ENCODE measurements at places on chromosomes 11 and 22. TPM values are rescaled to one million over a fixed set of nuclear protein-coding genes. Genes with fewer than 3 reads are reported as not detected.

The LMO2 gene
- total RNA-seq: 0.23 TPM

The ISX gene
- not detected for total RNA-seq

DNA sequence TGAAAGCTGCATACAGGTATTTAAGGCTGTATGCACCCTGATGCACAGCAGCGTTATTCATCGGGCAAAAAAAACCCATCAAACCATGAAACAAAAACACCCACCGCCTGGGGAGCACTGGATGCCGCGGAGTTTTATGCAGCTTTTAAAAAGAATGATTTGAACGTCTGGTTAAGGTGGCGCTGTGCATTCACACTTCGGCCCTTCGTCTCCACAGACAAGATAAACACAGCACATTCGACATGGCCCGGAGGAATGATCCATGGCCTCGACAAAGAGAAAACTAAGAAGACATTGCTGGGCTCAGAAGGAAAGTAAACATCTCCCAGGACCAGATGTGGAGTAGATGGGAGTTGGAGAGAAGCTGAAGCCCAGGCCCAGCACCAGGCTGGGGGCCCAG is 40.8 kb upstream of the GAL start:
- H3K36me3 ChIP-seq: no peaks in the 10 kb centered on the region
- no peak overlapping the region for H3K27ac ChIP-seq
- H3K27me3 ChIP-seq: peaks cover 21% of the 10 kb centered on the region
- DNase-seq: peak; percentile 49
- H3K4me3 ChIP-seq: no peak overlapping the region
- H3K4me1 ChIP-seq: no peaks in the 10 kb centered on the region

DNA sequence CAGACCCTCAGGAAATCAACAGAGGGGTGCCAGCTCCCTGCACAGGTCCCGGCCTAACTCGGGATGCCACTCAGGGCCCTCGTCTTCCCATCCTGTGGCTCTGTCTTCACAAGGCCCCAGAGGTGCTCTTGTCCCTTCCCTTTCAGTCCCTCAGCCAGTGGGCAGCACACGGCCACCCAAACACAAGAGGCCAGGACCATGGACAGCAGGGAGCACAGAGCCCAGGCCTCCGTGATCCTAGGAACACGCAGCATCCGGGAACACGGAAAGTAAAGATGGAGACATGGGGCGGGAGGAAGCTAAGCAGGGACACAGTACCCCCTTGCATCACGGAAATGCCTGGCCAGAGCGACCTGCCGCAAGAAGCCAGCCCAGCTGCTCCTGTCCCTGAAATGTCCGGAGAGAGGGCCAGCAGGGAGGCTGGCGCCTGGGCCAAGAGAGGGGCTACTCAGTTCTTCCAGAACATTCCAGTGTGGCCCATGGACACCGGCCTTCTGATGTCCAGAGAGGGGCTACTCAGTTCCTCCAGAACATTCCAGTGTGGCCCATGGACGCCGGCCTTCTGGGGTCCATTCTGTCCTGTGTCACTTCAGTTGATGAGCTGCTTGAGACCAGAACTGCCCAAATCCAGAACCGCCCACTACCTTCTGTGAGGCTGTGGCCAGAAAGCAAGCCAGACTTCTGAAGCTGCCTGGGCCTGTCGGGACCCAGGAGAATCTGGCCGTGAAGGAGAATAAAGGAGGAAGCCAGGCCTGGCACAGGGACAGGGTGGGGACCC is 274.0 kb downstream of the BRD1 start:
- peak; percentile 12 for DNase-seq
- H3K27me3 ChIP-seq: peaks cover 86% of the 10 kb centered on the region
- H3K4me3 ChIP-seq: no peak overlapping the region
- 0 out of 2 replicates have a peak, but pooled peaks cover 2% of the 10 kb centered on the region for H3K4me1 ChIP-seq
- no peaks in the 10 kb centered on the region for H3K36me3 ChIP-seq
- no peak overlapping the region for H3K27ac ChIP-seq

DNA sequence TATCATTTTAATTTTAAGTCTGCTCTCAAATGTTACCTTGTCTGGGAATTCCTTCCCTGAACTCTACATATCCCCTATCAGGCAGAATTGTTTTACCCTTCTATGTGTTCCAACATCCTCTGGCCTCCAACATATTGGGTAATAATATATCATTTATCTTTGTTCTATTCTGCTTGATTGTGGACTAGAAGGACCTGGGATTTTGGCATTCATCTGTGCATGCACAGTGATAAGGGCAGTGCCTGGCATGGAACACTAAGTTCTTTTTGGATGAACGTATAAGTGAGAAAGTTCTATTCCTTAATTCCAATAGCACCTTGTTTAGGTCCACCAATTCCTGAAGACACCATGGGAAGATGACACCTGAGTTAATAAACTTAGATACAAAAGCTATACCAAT is 1.2 kb upstream of the MS4A2 start:
- no peak for DNase-seq
- 0 out of 2 replicates have a peak, but pooled peaks cover 3% of the 10 kb centered on the region for H3K4me1 ChIP-seq
- H3K27me3 ChIP-seq: no peaks in the 10 kb centered on the region

GRCh38 chr11:69126286-69126685 is 29.4 kb upstream of the SMIM38 start:
- H3K36me3 ChIP-seq: no peaks in the 10 kb centered on the region
- no peak for DNase-seq
- H3K4me3 ChIP-seq: no peak overlapping the region
- no peaks in the 10 kb centered on the region for H3K27me3 ChIP-seq
- H3K27ac ChIP-seq: no peak overlapping the region

GRCh38 chr22:37281646-37282384 is 493 bp upstream of the CYTH4 start:
- DNase-seq: no peak
- H3K4me1 ChIP-seq: peaks cover 10% of the 10 kb centered on the region
- no peak overlapping the region for H3K27ac ChIP-seq
- no peaks in the 10 kb centered on the region for H3K36me3 ChIP-seq

- no peaks in the 10 kb centered on the region for H3K27me3 ChIP-seq
- peaks cover 88% of the 10 kb centered on the region for H3K4me1 ChIP-seq
- H3K4me3 ChIP-seq: no peak overlapping the region
- H3K27ac ChIP-seq: peak overlapping the region; percentile 95
- DNase-seq: peak; percentile 24
- peaks cover 8% of the 10 kb centered on the region for H3K36me3 ChIP-seq
These were observed 3.6 kb downstream of the IL18 start for GRCh38 chr11:112160091-112160848.

GRCh38 chr11:26974069-26974783 is 19.7 kb upstream of the FIBIN start:
- no peak overlapping the region for H3K4me3 ChIP-seq
- H3K36me3 ChIP-seq: no peaks in the 10 kb centered on the region
- DNase-seq: no peak
- H3K27ac ChIP-seq: no peak overlapping the region
- no peaks in the 10 kb centered on the region for H3K4me1 ChIP-seq

GRCh38 chr11:83612891-83613766 is 327.0 kb upstream of the CCDC90B start:
- no peaks in the 10 kb centered on the region for H3K27me3 ChIP-seq
- DNase-seq: no peak
- H3K36me3 ChIP-seq: no peaks in the 10 kb centered on the region
- H3K4me1 ChIP-seq: no peaks in the 10 kb centered on the region
- no peak overlapping the region for H3K27ac ChIP-seq

- H3K27me3 ChIP-seq: no peaks in the 10 kb centered on the region
- no peak overlapping the region for H3K27ac ChIP-seq
- H3K4me1 ChIP-seq: no peaks in the 10 kb centered on the region
These were observed 294.2 kb downstream of the NELL1 start for GRCh38 chr11:20963596-20963995.

- no peak for DNase-seq
- H3K27me3 ChIP-seq: no peaks in the 10 kb centered on the region
- no peaks in the 10 kb centered on the region for H3K36me3 ChIP-seq
- H3K27ac ChIP-seq: no peak overlapping the region
- no peaks in the 10 kb centered on the region for H3K4me1 ChIP-seq
These were observed 6.5 kb downstream of the MLC1 start for GRCh38 chr22:50078761-50079160.

GRCh38 chr11:66856496-66857233 is at the start of gene LRFN4:
Gene LRFN4 (plus strand): TSS chr11:66857064. CDS start chr11:66857745, 681 bp downstream.
- peaks cover 17% of the 10 kb centered on the region for H3K4me1 ChIP-seq
- peak within 1 kb of the TSS; percentile 95 for H3K4me3 ChIP-seq
- H3K27ac ChIP-seq: peak within 1 kb of the TSS; percentile 70
- no peaks in the 10 kb centered on the region for H3K36me3 ChIP-seq
- peak; percentile 57 for DNase-seq

- DNase-seq: no peak
- no peak overlapping the region for H3K4me3 ChIP-seq
- no peaks in the 10 kb centered on the region for H3K27me3 ChIP-seq
- H3K27ac ChIP-seq: no peak overlapping the region
- H3K36me3 ChIP-seq: peaks cover 41% of the 10 kb centered on the region
These were observed 99.3 kb downstream of the CWC15 start for GRCh38 chr11:94873916-94874540.

DNA sequence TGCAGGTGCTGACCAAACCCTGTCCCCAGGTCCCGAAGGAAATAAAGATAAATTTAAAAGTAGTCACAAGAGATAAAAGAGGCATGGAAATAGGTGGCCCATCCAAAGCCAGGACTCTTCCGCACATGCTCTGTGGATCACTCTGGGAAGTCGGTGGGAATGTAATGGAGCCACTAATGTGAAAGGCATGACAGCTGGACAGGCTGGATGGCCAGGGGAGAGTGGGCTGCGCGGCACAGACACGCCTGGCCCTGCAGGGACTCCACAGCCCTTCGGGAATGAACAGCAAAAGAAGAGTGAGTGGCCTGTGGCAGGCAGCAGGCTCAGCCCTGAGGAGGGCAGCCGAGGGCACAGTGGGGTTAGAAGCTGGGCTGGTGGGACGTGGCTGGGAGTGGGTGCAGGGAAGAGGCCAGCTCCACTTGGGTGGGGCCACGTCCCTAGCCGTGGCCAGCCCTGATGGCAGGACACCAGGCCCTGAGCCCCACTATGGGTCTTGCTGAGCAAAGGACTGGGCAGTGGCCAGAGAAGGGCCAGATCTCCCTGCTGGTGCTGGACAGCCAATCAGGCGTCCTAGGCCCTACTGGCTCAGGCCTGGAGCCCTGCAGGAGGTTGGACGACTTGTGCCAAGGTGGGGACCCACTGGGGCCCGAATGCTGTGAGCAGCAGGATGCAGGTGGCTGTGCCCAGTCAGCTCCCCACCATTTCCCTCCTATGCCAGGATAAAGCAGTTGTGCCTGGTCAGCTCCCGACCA is 31.3 kb upstream of the GNB1L start:
- no peak overlapping the region for H3K27ac ChIP-seq
- H3K4me3 ChIP-seq: no peak overlapping the region
- no peaks in the 10 kb centered on the region for H3K36me3 ChIP-seq
- H3K27me3 ChIP-seq: no peaks in the 10 kb centered on the region

Measured in PC-3 (cell line).